ENCODE measurements at places on chromosomes 1 and 21.

- DNase-seq = no peak
Measured at GRCh38 chr1:215600867-215601266, 33.8 kb downstream of the KCTD3 start.

DNA sequence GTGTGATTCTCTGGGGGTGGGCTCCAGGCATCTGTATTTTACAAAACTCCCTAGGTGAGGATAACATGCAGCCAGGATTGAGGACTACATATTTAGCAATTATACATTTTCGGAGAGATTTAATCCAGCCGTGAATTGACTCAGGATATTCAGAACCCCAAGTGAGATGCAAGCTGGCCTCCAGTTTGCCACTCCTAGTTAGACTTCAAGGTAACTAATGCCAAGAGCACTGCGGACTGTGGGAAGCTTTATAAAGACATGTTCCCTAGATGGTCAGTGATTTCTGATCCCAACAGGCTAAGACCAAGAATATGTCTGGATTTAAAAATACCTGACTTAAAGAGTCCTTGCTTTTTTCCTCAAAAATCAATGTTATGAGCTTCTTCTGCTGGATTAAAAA lies 308.5 kb downstream of the NTNG1 start:
- DNase-seq = no peak

- DNase-seq = no peak
Measured at GRCh38 chr1:108777839-108778238, 31.4 kb downstream of the STXBP3 start.

- peak; percentile 32 for DNase-seq
Measured at GRCh38 chr21:35222541-35222941, 173.4 kb upstream of the RUNX1 start.

- DNase-seq = peak; percentile 83
Measured at GRCh38 chr1:160797861-160798273, 1.9 kb downstream of the LY9 start.

DNA sequence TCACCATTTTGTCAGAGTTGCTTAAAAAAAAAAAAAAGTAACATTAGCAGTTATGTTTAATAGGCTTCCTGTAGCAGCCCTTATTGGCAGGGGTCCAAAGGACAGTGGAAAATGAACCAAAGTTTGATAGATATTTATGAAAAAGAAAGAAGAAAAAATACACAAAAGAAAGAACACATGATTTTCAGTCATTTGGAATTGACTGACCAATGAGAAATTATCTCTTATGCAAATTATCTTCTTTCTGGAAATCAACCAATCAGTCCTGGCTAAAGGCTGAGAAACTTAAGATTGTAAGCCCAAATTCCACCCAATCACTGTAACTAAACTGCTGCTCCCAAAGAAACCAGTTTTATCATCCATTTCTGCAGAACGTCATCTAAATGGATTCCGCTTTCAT lies 282.4 kb downstream of the TM2D1 start:
- DNase-seq = no peak

DNA sequence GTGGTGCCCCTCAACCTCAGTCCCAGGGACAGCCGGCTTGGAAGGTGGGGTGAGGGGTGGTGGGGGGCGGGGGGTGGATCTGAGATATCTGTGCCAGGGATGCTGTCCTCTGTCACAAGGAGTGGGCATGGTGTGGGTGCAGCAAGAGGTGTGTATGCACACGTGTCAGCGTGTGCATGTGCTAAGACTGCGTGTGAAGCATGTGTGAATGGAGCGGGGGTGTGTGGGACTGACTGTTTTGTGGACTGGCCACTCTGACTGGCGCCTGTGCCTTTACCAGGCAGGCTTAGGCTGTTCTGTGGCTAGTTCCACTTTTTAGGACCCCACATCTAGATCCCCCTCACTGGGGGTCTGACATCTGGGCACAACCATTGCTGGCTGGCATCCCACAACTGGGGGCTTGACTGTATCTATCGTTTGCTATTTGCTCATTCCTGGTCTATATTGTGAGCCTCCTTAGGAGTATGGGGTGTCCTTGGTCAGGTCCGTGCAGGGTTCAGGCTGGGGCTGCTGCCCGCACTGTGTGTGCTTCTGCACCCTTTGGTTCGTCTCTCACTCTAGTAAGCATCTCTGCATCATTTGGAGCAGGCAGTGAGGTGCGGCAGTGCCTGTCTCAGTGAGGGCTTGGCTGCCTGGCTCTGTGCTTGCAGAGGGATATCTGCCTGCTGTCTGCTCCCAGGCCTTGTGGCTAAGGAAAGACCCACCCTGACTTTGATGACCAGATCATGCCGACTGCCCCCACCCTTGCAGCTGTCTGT lies 1.9 kb downstream of the AMPD2 start:
- DNase-seq = no peak

- peak; percentile 29 for DNase-seq
Measured at GRCh38 chr1:5847013-5847659, 145.1 kb downstream of the NPHP4 start.

DNA sequence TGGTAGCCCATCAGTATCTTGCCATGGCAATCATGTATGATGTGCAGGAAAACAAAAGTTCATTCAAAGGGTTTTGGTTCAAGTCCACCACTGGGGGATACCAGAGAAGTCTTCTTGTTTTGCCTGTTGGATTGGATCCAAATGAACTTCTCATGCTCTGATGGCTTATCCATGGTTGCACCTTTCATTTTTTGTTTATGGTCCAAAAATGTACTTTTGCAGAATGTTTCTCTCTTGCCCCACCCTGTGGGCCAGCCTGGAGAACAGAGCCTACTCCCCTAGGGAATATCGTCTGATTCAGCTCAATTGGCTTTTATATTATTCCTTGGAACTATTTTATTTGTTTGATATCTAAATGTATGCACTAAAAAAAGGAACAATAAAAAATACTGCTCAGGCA lies 20.1 kb upstream of the CLCA1 start:
- DNase-seq = no peak

GRCh38 chr1:81044708-81045107 lies 756.0 kb upstream of the ADGRL2 start:
- DNase-seq = no peak

GRCh38 chr1:59635097-59635496 lies 179.7 kb upstream of the HOOK1 start:
- no peak for DNase-seq

GRCh38 chr21:43864313-43864961 lies 586 bp upstream of the AGPAT3 start:
- DNase-seq = no peak

- no peak for DNase-seq
Measured at GRCh38 chr1:154962156-154962749, 671 bp upstream of the PYGO2 start.

DNA sequence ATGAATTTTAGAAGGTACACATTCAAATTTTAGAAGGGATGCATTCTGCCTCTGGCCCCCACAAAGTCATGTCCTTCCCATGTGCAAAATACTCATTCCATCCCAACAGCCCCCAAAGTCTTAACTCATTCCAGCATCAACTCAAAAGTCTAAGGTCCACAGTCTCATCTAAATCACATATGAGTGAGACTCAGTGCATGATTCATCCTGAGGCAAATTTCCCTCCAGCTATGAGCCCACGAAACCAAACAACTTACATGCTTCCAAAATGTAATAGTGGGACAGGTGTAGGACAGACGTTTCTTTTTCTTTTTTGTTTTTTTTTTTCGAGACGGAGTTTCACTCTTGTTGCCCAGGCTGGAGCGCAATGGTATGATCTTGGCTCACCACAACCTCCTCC lies 12.5 kb upstream of the WNT2B start:
- no peak for DNase-seq

GRCh38 chr1:187956975-187957374 lies 1128.2 kb downstream of the PLA2G4A start:
- no peak for DNase-seq
